ENCODE measurements at places on chromosomes 3 and 15. TPM values are rescaled to one million over a fixed set of nuclear protein-coding genes. Genes with fewer than 3 reads are reported as not detected.

PYGO1 gene
- not detected for total RNA-seq

RHCG gene
- not detected for total RNA-seq

CX3CR1 gene
- 0.25 TPM for total RNA-seq

FETUB gene
- total RNA-seq, result not detected

FBLN2 gene
- total RNA-seq, result 3.1 TPM

DNA sequence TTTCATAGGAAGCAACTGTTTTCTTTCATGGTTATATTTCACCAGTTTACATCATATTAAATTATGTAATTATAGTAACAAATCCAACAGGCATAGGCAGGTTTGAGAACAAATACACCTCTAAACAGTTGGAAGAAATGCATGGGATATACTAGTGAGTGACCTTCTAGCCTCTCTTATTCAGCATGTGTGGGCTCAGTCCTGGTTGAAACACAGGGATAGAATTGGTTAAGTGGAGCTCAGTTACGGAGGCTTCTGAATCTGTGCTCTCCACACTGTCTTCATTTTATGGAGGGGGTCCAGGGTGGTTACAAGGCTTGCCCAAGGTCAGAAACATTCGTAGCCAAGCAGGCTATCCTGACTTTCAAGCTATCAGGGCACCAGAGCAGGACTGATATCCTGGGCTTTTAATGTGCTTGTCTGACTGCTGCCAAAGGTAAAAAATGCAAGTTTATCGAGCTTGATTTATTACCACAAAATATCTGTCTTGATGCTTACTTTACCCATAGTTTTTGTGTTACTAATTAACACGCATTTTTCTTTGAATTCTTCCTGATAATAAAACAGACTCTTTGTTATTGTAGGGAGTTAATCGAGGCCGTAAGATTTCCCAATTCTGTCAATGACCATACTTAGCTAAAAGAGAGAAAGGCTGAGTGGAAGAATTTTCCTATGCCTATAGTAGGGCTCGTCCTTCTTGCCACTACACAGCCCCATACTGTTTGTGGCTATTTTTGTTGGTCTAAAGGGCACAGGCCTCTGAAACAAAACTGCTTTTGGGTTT lies 89.6 kb downstream of the FILIP1L start:
- no peak for DNase-seq

DNA sequence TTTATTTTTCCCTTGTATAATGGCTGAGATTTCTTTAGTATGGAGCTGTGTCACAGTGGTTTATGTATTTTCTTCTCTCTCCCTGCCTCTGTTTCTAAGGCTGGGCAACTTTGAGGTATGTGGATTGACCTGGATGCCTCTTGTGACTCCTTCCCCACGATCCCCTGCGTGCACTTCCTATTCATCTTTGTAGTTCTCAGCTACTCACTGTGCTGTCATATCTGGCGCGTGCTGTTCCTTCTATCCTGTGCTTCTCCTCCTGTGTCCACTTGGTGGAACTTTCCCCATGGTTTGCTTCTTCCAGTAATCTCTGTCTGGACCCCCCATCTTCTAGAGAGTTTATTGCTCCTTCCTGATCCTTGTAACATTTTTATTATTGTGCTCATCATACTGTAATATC lies 97.3 kb downstream of the AKAP13 start:
- no peak for DNase-seq

- no peak for DNase-seq
These were observed 256.1 kb downstream of the PLCL2 start for GRCh38 chr3:17140670-17141505.

- DNase-seq, result no peak
These were observed 3.1 kb downstream of the TSPAN3 start for GRCh38 chr15:77067691-77068367.

- peak; percentile 54 for DNase-seq
These were observed 216.1 kb downstream of the SLCO3A1 start for GRCh38 chr15:92069308-92070250.

DNA sequence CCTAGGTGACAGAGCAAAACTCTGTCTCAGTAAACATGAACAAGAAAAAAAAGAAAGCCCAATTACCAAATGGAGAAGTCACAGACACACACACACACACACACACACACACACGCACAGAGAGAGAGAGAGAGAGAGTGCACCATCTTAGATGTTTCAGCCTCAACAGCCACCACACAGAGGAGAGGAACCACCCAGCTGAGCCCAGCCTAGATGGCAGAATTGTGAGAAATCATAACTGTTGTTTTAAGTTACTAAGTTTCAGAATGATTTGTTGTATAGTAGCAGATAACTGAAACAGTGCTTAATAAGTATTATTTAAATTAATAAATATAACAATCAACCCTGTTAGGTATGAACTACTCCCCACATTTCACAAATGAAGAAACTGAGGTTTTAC lies 321.2 kb downstream of the ZNF621 start:
- DNase-seq, result no peak

- no peak for DNase-seq
These were observed 66.1 kb downstream of the SEC22A start for GRCh38 chr3:123267821-123268220.

DNA sequence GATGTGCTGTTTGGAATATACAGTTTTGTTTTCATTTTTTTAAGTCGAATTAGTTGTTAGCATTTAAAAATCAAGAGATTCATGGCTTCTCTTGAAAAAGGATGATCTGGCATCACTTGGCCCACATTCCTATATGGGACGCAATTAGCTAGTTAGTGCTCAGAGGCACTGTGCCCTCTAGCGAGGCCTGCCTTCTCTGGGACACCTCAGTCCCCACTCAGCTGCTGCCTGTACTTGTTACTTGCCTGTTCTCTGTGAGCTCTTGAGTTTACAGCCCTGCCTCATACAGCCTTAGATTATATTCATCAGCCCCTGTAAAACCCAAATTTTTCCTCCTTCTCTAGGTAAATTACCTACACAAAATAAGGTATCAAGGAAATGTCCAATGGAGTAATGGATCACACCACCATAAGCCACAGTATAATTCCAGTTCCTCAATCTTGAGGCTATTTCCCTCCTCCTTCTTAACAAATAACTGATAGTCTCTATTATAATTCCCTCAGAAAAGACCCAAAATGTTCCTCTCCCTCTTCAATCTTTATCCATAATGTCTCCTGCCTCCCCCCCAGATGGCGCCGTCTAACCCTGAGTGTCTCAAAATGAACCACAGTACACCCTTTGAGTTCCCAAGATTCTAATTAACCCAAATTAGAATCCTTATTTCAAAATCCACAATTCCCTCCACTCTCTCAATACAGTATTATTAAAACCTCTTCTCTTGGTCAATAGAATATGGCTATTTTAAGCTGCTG lies 2.7 kb downstream of the ZMAT3 start:
- no peak for DNase-seq

- no peak for DNase-seq
These were observed 54.3 kb downstream of the GPD1L start for GRCh38 chr3:32160706-32161214.

- no peak for DNase-seq
These were observed 52.5 kb downstream of the RPL39L start for GRCh38 chr3:187086831-187087230.

DNA sequence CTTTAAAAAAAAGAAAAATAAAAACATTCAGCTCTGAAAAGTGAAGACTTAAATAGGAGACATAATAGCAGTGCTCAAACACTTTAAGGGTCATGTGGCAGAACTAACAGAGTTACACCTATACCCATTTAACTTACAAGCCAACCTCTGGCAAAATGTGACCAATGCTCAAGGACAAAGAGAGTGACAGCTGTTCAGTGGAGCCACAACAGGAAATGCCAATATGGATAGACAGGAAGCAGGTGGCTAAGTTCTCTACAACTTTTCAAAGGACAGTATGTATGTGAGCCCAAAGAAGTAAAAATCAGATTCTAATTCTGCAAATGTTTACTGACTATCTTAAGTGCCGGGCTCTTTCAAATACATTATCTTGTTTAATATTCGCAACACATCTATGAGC lies 3.4 kb downstream of the TMCC1 start:
- DNase-seq, result no peak

DNA sequence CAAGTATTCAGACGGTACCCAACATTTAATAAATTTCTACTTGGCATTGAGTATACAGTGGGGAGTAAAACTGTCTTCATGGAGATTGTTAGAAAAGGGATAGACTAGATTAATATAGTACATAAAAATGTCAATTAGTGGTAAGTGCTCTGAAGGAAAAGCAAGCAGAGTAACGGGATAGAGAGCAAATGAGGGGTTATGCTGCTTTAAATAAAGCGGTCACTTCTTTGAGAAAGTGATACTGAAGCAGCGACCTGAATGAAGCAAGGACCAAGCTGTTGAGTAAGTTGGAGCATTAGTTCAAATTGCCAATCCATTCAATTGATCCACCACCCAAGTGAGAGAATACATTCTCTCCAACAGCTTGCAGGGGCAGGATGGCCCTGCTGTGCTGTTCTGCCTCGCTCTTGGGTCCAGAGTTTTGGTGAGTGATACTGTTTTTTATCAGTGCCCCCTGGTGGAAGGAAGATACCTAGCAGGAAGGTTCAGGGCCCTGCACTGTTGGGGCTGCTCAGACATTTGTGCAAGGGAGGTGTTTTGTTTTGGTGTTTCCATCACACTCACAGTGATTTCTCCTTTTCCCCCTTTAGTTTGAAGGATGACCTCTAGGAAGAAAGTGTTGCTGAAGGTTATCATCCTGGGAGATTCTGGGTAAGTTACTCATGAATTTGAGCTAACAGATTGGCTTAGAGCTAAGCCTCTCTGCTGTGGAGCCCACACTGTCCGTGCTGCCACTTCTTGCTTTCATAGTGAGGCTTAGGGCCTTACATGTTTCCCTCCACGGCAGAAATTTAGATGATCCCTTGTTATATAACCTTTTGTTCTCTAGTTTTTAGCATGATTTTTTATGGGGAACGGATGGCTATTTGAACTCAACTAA lies 69.0 kb downstream of the RAB7A start:
- peak; percentile 56 for DNase-seq

DNA sequence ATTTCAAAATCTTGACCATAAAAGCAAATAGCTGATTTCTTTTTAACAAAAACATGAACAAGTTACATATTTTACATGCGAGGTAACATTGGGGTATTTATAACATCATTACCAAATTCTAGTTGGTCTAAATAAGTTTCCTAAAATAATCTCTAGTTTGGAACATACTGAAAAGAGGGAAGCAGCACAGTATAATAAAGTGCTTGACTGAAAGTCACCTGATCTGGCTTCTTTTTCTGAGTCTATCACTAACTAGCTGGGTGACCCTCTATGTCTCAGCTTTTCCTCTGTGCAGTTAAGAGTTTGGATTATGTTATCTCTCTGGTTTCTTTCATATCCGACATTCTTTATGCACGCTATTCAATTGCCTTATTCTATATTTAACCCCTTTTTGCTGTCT lies 19.8 kb upstream of the CNTN4 start:
- DNase-seq, result no peak

- DNase-seq, result no peak
These were observed 1.8 kb downstream of the TWF2 start for GRCh38 chr3:52237006-52237656.

- no peak for DNase-seq
These were observed 570.2 kb downstream of the NTRK3 start for GRCh38 chr15:87686339-87686738.

DNA sequence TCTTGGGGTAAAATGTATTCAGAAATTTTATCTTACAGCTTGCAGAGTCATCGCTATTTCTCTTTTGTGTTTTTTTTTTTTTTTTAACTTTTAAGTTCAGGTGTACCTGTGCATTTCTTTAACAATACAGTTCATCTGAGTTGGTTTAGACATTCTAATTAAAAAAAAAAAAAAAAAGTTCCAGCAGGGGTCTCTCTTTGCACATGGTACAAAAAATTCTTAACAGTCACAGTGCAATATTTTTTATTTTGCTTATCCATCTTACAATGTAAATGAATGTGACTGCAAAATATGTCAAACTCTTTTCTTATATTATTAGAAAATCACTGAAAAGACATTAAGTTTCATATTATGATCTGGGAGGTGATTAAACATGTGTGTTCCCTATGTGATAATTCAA lies 47.5 kb upstream of the SLC9A9 start:
- no peak for DNase-seq

DNA sequence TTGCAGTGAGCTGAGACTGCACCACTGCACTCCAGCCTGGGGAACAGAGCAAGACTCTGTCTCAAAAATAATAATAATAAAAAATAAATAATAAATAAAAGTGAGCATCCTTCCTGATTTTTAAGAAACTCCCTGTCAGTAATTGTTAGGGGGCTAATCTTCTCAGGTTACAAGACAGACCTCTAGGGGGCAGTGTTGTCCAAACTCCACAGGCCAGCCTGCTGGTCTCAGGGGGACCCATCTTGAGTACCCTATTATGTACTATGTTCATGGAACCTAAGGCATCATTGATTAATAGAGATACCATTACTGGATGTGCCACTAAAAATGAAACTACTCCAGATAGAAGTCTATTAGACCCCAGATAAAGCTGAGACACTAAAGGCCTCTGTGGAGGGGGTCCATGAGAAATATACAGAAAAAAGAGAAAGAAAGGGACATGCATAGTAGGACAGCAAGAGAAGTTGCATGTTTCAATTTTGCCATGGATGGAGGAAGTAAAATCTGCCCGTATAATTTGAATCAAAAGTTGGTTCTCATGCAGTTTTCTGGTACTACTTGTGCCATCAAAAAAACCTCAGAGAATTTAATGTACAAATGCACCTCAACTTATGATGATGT lies 85.5 kb upstream of the CDV3 start:
- peak; percentile 35 for DNase-seq

DNA sequence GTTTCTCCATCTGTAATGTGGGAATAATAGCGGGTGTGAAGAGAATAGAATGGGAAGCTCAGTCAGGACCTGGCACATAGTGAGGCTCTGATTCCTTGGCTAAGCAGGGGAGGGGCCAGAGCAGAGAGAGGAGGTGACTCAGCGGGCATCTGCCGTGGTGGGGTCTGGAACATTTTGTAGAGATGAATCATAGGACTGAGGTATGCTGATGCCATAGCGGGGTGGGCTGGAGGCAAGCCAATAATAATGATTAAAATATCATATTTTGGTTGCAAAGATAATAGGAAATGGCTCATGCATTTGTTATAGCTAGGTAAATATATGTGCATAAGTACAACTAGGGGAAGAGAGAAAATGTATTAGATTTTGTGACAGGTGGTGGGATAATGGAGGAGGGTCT lies 11.2 kb downstream of the TGM4 start:
- DNase-seq, result no peak

DNA sequence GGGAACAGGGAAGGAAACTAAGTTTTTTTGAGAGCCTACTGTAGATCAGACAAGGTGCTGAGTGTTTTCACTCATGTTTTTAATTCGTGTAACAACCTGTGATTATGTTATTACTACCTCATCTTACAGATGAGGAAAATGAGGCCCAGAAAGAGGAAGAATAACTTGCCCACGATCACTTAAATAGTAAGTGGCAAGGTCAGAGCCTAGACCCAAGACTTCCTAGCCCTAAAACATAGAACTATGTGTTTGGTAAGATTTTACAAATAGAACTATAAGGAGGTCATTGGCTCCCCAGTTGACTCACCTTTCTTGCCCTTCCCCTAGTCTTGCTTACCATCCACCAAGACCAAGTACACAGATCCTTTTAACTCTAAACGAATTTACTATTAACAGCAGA lies 13.7 kb downstream of the SENP8 start:
- no peak for DNase-seq

GRCh38 chr3:54882129-54882833 lies 45.6 kb downstream of the LRTM1 start:
- no peak for DNase-seq
